ENCODE measurements at places on chromosomes 1 and 21.

- no peak for DNase-seq
Observed at GRCh38 chr1:59674595-59674994, 140.2 kb upstream of the HOOK1 start.

DNA sequence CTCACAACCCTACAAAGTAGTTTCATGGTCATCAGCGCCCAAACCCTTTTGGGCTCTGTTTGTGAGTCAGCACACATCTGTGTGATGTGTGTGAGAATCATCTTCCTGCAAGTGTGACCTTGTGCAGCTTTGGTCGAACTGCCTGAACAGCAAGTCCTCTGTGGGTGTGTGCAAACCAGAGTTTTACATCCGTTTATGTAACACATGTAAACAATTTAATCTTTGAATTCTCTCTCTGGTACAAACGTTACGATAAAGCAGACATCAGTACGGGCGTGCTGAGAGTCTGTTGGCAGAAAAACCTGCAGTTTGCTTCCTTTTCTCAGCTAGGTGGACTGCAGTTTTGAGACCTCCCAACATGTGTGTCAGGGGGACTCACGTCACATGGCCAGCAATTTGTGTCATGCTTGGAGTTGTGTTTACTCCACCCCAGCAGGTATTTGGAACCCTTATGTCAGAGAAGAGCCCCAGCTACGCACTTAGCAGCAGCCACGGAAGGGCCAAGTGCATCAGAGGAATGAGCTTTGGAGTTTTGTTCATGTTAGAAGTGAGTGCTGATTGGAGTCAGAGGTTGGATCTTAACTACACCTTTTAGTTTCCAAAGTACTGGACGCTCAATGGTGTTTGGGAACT lies 230.8 kb downstream of the PAPPA2 start:
- no peak for DNase-seq

- no peak for DNase-seq
Observed at GRCh38 chr1:118335331-118335732, 150.3 kb upstream of the SPAG17 start.

- no peak for DNase-seq
Observed at GRCh38 chr1:230517326-230517725, 91.2 kb upstream of the PGBD5 start.

GRCh38 chr21:36893581-36893980 lies 72.9 kb downstream of the HLCS start:
- DNase-seq, result no peak

DNA sequence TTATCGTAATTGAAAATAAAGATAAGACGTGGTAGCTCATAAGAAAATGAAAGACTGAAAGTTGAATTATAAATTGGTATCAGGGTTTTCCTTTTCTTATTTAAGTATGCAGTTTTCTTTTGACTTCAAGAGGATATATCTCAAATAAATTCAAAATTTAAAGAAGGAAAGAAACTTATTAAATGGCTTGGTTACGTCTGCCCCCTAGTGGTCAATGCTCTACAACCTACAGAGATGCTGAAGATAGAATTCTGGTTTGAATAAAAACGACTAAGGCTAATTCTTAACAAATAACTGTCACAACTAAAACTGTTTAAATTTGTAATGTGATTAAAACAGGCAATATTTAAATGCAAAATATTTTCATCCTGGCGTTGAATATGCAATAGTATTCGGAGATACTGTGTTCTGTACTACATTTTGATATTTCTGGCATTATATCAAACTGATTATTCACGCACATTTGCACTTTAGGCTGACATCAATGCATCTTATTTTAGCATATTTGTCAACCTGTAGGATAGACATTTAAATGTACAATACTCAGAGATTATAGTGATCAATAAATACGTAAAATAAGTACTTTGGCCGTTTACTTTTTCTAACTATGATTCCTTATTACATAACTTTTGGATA lies 26.8 kb downstream of the IFI44 start:
- DNase-seq, result peak; percentile 63

- no peak for DNase-seq
Observed at GRCh38 chr1:64172458-64172983, 30.9 kb upstream of the UBE2U start.

DNA sequence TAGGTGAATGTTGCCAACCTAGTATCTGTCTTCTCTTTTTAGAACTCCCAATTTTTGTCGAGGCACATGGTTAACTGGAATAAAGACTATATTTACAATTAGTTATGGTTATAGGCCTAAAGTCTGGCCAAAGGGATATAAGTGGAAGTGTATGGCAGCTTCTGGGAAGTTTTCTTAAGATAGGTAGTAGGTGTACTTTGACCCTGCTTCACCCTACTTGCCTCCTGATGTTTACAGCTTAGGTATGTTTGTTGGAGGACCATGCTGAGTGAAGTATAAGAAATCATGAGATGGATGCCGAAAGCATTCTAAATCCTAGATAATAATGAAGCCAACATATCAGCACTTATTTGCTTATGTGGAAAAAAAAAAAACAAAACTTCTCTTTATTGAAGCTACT lies 272.1 kb downstream of the S1PR1 start:
- no peak for DNase-seq

DNA sequence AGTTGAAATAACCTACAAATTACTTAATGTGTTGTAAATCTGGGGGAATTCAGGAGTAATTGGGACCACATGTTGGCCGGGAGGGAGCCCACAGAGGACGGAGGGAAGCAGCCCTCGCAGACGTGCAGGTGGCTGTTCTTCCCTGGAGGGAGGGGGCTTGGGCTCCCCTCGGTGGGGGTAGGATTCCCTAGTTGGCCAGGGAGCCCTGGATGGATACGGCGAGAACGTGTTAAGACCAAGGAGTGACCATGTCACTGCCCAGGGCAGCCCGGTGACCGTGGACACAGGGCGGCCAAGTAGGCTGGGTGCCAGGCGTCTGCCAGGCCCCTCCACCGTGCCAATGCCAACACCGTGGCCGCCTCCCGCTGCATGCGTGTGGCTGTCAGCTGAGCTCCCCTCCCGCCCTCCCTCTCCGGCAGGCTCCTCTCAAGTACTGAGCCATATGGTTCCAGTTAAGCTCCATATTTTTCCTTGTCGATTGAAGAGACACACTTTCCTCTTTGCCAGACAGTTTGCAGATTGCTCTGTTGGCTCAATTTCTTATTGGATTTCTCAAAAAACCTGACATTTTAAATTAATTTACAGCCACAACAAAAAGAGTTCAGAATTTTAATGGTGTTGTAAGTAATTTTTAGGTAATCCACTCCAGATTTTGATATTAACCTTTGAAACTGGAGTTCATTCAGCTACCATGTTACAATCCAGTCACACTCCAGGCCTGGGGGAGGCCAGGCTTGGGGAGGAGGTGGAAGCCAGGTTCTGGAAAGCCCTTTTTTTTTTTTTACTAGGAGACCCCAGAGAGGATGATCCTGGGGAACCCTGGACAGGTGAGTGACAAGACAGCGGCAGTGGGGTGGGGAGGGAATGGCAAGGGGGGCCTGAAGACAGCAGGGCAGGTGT lies 71.2 kb downstream of the CASZ1 start:
- DNase-seq, result no peak

DNA sequence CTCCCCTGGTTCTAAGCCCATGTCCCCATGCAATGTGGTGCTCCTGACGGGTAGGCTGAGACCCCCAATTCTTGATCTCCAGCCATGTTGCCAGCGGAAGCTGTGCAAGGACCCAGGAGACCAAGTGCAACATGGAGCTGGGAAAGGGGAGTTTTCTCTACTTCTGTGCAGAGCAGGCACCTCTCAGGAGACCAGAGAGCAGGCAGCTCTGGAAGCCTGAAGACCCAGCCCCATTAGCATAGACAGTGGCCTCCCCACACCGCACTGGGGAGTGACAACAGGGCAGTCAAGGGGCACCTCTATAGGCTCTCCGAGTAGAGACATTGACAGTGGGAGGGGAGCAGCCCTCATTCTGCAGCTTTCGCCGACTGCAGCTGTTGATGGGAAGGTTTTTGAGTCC lies 410.2 kb downstream of the MATN1 start:
- no peak for DNase-seq

GRCh38 chr1:161082996-161083747 lies 6.2 kb downstream of the NECTIN4 start:
- DNase-seq, result peak; percentile 25

- peak; percentile 31 for DNase-seq
Observed at GRCh38 chr1:16442265-16442664, 1.7 kb downstream of the NECAP2 start.

DNA sequence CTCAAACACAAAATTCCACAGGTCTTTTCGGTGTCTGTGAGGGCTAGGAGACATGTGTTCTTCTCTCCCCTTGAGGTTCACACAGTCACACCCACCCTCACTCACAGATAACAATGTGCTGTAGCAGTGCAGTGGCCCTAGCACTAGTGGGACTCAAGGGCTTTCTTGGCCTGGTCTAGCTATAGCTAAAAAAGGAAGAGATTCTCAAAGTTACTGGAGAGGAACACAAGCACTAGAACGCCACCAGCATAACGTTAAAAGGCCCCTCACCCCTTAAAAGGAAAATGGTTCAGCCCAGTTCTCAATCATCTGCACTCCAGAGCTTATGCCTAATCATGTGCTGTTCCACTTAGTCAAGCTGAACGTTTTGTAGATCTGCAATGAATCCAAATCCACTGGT lies 39.5 kb downstream of the RGS8 start:
- no peak for DNase-seq

DNA sequence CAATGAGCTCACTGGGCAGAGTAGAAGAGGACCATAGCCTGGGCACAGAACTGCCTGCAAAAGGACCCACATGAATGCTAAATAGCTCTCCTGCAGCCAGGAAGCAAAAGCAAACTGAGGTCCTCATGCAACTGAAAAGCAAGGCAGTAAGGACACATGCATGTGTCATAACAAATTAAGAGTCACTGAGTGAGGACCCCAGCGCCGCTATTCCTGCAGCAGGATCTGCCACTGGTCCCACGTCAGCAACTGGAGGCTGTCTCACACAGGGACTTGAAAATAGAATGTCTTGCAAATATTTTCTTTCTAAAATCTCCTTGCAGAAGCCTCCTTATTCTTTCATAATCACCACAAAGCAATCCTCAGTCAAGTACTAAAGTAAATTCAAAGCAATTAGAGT lies 559.6 kb upstream of the DAB1 start:
- no peak for DNase-seq

DNA sequence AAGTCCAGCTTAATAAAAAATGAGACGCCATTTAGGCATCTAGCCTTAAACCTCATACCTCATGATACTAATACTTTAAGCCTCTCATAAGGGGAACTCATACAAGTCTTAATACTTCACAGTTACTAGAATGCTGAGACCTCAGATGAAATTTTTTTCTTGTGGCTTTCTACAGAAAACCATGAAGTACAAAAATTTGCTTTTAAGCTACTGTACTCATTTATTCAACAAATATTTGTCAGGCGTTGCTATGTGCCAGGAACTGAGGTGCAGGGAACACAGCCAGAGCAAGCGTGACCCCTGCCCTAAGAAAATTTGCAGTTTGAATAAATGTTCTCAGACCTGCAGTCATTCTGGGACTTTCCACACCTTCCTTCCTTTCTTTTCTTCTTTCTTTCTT lies 150.6 kb downstream of the MRPL39 start:
- DNase-seq, result peak; percentile 81

- peak; percentile 28 for DNase-seq
Observed at GRCh38 chr1:83849191-83850061, 149.5 kb downstream of the TTLL7 start.

- DNase-seq, result no peak
Observed at GRCh38 chr1:156151093-156151688, 2.2 kb upstream of the SEMA4A start.

GRCh38 chr21:42135386-42136052 lies 64.4 kb downstream of the UMODL1 start:
- no peak for DNase-seq

- DNase-seq, result peak; percentile 52
Observed at GRCh38 chr1:7218210-7218832, 433.1 kb downstream of the CAMTA1 start.

DNA sequence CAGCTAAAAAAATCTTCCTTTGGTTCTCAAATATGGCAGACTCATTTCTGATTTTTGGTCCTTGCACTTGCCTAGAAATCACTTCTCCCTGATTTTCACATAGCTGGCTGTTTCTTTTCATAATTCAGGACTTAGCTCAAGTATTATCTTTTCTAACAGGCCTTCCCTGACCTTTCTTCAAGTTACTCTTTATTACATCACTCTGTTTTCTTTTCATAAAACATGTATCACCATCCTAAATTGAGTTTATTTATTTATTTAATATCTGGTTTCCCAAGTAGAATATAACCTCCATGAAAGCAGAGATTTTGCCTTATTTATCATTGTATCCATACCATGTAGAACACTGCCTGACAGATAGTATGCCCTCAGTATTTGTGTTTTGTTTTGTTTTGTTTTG lies 18.2 kb upstream of the GNG5 start:
- no peak for DNase-seq

- DNase-seq, result no peak
Observed at GRCh38 chr1:156796340-156797097, 20.1 kb downstream of the SH2D2A start.
